ENCODE measurements at places on chromosomes 2 and 18.

GRCh38 chr2:128661311-128661710 is 342.6 kb upstream of the HS6ST1 start:
- no peak for DNase-seq

DNA sequence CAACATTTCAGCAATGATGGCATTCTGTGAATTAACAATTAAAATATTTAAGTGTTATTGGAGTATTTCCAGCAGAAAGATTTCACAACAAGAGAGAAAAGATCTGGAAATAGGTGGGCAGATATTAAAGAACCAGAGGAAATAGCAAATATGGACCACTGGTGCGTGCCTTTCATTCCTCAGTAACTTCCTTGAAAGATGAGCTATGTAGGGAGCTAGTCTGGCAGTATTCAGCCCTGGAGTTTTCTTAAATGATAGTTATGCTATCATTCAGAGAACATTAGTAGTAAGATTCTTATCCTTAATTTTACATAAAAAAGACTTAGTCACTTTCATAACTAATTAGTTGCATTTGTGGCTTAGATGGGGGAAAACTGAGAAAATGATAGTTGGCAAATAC is 41.5 kb downstream of the TANC1 start:
- DNase-seq = no peak

DNA sequence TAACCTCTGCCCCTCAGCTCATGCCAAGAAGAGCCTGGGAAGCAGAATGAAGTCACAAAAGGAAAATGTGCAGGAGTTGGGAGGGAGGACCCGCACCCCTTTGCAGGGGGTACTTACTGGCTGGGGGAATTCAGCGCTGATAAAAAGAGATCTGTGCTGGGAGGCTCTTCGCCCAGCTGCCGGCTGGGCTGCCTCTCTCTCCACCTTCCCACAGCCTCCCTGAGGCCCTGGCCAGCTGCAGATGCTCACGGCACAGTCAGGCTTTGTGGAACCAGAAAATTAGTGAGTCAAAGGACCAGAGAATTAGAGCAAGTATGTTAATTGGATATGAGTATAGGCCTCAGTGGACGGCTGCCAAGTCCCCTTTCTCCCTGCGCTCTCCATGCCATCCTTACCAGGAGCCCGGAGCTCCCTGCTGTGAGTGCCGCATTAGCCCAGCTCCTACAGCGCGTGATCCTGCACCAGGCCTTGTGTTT is 181.7 kb upstream of the SH3BP4 start:
- no peak for DNase-seq

- DNase-seq = no peak
These were observed 91.5 kb upstream of the ZNF236 start for GRCh38 chr18:76730901-76731300.

GRCh38 chr2:28583899-28584553 is 88.2 kb downstream of the PLB1 start:
- no peak for DNase-seq

DNA sequence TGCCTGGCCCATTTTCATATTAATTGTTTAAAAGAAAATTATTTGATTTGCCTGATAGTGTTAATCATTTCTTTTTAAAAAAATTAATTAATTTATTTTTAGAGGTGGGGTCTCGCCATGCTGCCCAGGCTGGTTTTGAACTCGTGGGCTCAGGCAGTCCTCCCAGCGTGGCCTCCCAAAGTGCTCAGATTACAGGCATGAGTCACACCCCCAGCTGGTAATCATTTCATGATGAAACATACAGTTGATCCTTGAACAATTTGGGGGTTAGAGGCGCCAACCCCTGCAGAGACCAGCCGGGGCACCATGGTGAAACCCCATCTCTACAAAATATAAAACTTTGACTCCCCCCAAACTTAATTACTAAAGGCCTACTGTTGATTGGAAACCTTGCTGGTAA is 7.9 kb downstream of the GPN1 start:
- no peak for DNase-seq

DNA sequence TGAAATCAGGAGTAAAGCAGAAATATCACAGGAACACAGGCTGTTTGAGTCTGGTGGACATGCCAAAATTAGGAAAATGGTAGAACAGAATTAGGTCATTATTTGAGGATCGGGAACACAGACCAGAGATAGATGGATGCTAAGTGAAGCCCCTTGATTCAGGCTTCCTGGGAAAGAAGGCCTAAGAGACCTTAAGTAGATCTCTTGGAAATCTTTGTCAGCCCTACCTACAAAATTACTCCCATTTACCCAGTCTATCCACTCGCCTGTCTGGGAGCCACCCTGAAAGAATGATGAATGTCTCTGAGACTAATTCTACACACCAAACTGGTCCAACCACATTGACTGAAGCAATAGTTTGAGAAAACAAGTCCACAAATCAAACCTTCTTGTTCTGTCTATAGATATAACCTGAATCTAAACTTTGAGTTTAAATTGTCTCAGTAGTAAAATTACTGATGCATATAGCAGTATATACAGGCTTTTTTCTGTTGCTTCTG is 36.6 kb upstream of the TANK start:
- DNase-seq = no peak

DNA sequence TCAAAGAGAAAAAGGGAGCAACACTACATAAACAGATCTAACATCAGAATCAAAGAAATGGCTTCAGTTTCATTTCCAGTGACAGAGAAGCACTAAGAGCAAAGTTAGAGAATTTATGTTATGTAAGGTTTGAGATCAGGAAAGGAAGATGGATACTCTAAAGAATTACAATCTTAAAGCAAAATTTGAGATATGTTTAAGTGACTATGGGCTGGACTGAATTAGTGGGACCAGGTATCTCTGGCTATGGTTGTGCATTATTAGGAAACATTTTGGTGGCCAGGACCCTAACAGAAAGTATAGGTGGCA is 208.2 kb downstream of the CCDC178 start:
- DNase-seq = no peak

DNA sequence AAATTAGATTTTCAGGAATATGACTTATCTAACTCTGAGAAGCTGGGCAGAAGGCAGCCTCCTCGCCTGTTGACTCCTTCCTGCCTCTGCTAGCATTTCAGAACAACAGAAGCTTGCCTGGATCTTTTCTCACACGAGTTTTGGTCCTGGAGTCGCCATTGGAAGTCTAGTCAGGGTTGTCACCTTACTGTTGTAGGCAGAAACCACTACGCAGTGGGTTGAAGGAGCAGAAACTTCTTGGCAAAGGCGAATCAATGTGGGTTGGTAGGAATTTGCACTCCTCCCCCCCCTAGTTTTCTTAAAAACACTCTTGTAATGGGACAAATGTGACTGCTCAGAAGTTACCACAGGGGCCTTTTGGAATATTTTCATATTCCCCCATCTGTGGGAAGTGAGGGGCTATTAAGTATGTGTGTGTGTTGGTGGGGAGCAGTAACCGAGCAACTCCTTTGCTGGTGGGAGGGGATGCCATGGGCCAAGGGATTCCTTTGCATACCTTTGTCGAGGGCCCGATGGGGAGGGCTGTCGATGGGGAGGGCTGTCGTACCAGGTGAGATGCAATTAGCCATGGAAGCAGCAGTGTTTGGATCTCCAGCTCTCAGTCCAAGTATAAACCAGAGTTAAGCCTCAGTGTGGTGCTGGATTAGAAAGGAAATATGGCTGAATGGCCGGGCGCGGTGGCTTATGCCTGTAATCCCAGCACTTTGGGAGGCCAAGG is 117.4 kb downstream of the FMNL2 start:
- no peak for DNase-seq

DNA sequence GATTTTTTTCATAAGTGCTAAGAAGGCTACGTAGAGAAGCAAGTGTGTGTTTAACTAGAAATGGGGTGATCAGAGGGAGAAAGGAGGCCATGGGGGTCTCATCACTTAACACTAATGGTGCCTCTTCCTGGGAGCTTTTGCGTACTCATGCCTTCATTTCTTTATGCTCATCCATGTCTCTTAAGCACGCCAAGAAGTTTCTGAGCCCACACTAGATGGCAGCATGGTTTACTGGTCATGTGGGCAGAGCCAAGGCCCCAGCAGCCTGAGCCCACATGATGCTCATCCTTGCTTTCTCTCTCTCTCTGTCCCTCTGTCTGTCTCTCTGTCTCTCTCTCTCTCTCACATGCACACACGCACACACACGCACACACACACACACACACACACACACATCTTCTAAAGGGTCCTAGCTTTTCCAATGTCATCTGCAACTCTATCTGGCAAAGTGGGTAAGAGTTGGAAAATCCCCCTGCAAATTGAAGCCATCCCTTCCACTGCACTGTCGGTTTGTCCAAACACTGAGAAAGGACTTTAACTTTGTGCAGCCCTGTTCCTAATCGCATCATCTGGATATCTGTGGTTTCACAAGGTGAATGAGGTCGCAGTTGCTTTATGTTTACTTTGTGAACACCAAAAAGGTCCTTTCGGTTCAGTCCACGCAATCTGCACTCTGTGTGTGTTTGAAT is 137.1 kb upstream of the CCDC68 start:
- no peak for DNase-seq

DNA sequence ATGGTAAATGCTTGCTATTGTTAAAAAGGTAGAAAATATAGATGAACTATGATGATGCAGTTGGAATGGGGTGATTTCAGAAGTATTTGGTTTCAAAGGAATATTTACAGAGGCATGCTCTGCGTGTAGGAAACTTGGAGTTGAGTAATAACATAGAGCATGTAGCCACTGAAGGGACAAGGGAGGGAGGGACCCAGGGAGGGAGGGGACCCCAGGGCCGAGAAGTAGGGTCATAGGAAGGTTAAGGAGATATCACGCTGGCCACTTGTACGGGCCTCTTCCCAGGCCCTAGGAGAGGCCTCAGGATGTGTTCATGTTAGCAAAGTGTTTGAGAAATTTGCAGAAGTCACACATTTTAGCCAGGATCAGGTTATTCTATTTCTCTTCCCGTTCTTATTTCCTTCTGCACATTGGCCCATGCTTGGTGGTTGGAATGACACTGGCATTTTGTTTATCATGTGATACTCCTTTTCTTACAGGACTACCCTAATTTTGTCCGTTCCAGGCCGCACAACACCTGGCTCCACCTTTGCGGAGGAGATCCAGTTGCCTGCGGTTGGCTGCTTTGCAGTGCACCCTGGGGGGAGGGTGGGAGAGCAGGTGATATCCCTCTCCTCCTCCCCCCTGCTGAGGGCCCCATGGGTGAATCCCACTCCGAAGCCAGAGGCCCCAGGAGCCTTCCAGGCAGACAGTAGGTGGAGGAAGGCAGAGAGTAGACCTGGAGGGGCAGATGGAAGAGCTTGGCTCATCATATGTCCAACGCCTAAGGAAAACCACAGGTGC is 16.9 kb upstream of the ACKR3 start:
- no peak for DNase-seq

- no peak for DNase-seq
These were observed 122.3 kb downstream of the HAUS1 start for GRCh38 chr18:46226461-46226860.

DNA sequence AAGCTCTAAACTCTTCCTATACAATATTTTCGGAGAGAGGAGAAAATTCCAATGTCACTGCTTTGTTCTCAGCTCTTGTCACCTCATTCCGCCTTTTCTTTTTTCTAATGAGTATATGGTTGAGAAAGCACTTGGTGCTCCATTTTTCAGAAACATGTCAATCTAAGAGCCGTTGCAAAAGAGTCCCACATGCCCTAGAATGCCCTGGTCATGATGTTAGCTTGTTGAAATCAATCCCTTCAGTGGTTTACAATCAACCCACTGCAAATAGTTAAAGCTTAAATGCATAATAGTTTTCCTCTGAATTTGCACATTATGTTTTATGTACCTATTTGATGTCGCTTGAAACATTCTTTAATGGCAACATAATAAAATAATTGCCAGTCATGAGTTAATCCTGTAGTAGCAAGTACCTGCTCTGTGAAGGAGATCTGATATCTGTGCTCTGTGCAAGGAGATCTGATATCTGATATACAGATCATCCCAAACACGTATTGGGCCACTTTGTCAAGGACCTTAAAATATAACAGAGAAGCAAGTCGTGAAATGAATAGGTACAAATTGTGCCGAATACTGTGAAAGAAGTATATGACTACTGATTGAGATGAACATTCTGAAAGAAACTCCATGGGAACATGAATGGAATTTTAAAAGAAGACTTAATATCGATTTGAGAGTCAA is 1633.5 kb downstream of the SUCLG1 start:
- DNase-seq = no peak

- no peak for DNase-seq
These were observed 34.0 kb upstream of the SLC66A3 start for GRCh38 chr2:11121099-11121822.

GRCh38 chr2:234629596-234629995 is 132.7 kb upstream of the ARL4C start:
- no peak for DNase-seq

- no peak for DNase-seq
These were observed 5.7 kb downstream of the SERPINB8 start for GRCh38 chr18:63975628-63976027.

GRCh38 chr2:229387866-229388265 is 116.8 kb upstream of the PID1 start:
- DNase-seq = no peak

DNA sequence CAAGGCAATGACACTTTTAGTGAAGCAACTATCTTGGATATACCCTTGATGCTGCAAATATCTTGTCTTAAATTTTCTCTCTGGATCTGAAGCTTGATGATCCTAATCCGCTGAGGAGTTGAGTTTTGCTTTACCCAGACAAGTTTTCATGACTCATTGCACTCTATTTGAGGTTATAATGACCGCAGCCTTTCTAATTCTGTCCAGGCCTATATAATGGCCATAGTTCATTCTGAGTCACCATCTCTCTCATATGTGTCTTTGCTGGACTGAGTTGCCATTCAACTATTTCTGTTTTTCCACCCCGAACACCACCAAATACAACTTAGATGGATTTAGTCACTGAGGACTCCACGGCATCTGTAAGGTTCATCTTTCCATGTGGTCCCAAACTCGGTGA is 802.1 kb upstream of the FAM98A start:
- DNase-seq = no peak

GRCh38 chr2:137210039-137210438 is 444.7 kb downstream of the THSD7B start:
- DNase-seq = no peak

- DNase-seq = no peak
These were observed 75.3 kb downstream of the COLEC12 start for GRCh38 chr18:425106-425745.

DNA sequence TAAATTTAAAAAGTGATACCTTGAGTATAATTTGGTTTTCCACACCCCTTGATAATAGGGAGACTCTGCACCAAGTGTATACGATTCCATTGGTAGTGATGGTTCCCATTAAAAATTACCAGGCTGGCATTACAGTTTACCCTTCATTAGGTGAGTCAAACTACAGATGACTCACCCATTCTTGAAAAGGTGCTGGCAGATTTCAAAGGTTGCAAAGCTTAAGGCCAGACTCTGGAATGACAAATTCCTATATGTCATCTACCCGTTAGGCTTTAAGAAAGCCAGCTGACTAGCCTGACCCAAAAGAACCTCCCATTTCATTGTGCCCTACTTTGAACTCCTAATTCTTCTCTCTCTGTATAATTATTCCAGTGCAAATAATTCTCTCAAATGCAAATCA is 124.4 kb downstream of the LRRTM4 start:
- no peak for DNase-seq

- no peak for DNase-seq
These were observed 249.8 kb upstream of the RAB12 start for GRCh38 chr18:8359481-8359880.

- DNase-seq = no peak
These were observed 858 bp downstream of the TPO start for GRCh38 chr2:1414121-1414520.

- no peak for DNase-seq
These were observed 91.0 kb upstream of the KCNH7 start for GRCh38 chr2:162929571-162929970.

- DNase-seq = no peak
These were observed 65.6 kb downstream of the CACNB4 start for GRCh38 chr2:152033011-152033925.

- no peak for DNase-seq
These were observed 77.0 kb upstream of the PID1 start for GRCh38 chr2:229348128-229348527.

All from stimulated activated CD8-positive, alpha-beta memory T cell treated with anti-CD3 and anti-CD28 coated beads, Interleukin-7, amount 100 ng/mL, for 1 hour (primary cell).